Tibial nerve (tissue), 4 donors: ENCODE measurements at places on chromosomes 3 and 15.
A peak's percentile ranks its signal among the peaks of the same experiment; 100 is the strongest.

DNA sequence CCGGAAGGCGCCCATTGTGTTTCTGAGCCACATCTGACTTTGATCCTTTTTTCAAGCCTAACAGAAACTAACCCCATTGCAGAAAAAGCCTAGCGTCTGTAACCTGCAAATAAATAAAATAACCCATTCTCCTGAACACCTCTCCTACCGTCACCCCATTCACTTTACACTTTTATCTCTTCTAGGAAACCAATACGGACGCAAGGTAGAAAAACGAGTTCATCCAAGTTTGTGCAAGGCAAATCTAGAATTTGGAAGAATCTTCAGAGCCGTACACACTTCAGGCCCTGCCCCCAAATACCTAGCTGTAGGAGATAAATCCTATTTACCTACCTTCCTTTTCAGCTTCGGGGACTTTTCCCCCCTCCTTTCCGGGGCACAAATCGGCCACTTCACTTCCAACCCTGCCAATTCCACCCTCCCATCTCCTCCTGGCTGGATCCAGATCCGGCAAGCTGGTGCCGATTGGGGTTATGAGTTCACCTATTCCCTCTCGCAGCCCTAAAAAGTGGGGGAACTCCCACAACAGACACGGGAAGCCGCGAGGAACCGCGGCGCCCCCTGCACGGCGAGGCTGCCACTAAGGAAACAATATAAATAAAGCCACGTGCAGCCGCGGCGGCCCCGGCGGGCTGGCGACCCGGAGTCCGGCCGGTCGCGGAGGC, 987 bp downstream of the PRTG start:
- DNase-seq, result no peak

- no peak for DNase-seq
These were observed 25.2 kb downstream of the COLQ start for GRCh38 chr3:15496341-15496664.

- DNase-seq, result peak; percentile 60
These were observed 7.8 kb upstream of the KIF7 start for GRCh38 chr15:89662893-89663626.

GRCh38 chr3:193829781-193830180, 236.8 kb downstream of the OPA1 start:
- no peak for DNase-seq

GRCh38 chr3:15377961-15378791, 45.8 kb upstream of the SH3BP5 start:
- DNase-seq, result peak; percentile 98

DNA sequence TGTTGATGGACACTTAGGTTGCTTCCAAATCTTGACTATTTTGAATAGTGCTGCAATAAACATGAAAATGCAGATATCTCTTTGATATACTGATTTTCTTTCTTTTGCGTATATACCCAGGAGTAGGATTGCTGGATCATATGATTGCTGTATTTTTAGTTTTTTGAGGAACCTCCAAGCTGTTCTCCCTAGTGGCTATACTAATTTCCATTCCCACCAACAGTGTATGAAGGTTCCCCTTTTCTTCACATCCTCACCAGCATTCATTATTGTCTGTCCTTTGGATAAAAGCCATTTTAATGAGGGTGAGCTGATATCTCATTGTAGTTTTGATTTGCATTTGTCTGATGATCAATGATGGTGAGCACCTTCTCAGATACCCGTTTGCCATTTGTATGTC, 12.5 kb downstream of the PATL2 start:
- DNase-seq, result no peak

DNA sequence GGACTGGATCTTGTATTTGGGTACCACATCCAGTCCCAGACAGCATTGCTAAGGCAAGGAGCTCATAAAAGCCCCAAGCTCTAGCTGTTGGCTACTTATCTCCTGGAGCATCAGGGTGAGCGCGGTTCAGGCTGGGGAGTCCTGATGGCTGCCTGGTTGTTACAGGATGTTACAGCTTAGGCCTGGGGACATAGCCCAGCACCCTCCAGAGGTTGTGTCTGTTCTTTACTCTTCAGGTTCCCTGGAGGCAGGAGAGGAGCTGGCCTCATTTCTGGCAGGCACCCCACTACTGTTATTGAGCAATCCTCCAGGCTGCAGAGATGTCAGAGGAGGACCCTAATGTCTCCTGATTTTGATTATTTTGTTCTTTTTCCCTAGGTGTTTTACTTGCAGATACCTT, 26.6 kb downstream of the APBA2 start:
- no peak for DNase-seq

DNA sequence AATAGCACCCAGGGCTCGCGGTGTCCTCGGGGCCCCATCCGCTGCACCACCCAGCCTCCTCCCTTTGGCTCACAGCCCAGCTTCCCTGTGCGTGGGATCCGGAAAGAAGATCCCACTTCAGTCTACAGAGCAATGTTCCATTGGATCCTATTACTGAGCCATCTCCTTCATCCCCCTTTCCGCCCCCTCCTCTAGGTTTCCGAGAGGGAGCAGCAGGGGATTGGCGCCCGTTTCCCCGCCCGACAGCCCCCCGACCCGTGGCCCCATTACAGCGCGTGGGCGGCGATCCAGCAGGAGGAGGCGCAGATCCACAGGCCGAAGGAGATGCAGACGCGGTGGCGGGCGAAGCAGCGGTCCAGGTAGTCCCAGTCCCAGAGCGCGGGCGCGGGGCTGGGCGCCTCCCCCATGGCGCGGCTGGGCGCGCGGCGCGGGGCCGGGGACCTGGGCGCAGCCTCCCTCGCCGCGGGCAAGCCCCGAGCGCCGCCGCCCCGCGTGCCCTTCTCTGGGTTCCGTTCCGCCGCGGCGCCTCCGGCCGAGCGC, 340 bp downstream of the TMEM44 start:
- no peak for DNase-seq

GRCh38 chr3:62281726-62282125, 91.6 kb downstream of the FEZF2 start:
- no peak for DNase-seq

GRCh38 chr3:128965818-128966217, 28.1 kb downstream of the CFAP92 start:
- DNase-seq, result no peak

DNA sequence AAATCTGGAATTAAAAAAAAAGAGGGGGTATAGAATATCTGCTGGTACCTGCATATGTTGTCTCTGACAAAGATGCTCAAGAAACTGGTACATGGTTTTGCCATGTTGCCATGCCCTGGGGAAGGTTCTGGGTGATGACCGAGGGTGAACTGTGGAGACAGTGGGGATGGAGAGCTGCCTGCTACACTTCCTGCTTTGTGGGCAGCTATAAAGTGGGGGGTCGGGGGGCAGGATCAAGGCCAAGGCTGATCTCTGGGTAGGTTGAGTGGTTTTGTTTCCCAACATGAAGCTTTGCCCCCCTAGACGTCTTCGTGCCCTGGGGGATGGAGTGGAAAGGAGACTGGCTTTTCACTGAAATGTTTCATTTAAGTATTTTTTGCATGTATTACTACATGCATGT, 74.6 kb downstream of the IQSEC1 start:
- no peak for DNase-seq

DNA sequence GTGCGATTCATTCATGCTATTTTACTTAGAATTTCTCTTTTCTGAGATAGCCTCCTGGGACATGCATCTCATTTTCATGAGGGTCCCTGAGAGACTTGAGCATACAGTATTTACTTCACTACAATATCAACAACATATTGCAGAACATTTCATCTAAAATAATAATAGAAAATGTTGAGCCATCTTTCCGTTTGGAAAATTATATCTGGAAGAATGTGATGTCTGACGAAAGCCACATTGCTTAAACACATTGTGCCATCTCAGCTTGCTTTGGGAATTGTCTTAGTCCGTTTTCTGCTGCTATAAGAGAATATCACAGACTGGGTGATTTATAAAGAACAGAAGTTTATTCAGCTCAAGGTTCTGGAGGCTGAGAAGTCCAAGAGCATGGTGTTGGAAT, 55.5 kb downstream of the DPH6 start:
- no peak for DNase-seq

DNA sequence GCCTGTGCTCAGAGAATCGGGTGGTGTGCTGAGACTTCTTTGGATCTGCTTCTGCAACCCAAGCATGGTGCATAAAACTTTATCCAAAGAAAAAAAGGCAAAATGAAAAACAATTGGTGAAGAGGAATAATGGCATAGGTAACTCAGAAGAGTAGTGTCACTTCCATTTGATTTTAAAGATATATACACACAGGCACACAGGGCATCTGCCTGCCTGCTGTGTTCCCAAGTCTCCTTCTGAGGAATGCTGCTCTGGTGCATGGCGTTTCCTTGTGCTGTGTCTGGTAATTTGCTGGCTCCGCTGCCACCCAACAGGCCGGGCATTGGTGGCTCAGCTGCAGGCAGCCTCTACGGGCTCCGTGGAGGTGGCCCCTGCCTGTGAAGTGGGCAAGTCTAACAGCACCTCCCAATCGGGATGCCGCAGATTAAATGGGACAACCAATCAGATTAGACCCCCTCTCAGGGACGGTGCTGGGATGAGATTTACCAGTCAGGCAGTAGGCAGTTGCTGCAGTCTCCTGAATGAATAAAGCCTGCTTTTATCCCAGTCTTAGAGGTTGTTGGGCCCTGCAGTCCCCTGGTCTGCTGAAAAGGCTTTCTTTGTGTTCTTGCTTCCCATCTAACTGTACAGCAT, 253.7 kb upstream of the RASGRP1 start:
- DNase-seq, result no peak
